ENCODE measurements at places on chromosomes 2 and 18.

DNA sequence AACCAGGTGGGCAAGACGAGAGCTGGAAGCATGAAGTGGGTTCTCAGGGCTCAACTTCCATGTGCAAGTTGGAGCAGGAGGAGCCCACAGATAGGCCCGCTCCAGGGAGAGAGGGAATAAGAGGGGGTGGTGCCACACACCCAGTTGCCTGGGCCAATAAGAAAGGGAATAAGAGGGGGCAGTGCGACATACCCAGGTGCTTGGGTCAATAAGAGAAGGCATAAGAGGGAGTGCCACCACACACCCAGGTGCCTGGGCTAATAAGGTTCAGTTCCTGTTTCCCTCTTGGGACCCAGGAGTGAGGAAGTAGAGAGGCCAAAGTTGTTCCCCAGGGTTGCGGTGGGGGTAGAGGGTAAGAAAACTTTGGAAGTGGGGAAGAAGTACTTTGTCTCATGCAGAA, 127.5 kb downstream of the LAMA3 start:
- no peak for DNase-seq

DNA sequence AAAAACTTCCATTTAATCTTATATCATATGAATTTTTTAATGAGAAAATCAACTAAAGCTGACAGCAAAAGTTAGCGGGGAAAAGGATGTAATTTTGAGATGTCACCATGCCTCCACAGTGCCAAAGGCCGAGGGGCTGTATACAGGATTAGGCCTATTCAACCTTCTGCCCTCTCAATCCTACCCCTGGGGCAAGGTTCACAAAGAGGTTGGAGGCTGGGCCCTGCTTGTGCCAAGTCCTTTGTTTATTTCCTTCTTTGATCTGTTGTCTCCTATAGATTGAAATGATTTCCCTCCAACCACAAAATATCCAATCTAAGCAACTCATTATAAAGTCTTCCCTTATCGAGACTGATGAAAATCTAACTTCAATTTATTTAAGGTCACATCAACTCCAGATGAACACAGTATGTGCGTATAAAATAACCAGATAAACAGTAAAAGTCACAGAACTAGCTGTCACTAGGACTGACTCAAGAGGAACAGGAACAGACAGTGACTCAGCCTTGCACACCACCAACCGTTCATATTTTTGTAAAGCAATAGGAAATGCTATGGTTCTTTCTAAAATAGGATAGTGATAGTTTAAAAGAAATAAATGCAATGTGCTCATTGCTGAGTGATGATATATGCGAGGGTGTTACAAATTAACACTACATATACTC, 95.8 kb downstream of the SLC25A12 start:
- DNase-seq: no peak

DNA sequence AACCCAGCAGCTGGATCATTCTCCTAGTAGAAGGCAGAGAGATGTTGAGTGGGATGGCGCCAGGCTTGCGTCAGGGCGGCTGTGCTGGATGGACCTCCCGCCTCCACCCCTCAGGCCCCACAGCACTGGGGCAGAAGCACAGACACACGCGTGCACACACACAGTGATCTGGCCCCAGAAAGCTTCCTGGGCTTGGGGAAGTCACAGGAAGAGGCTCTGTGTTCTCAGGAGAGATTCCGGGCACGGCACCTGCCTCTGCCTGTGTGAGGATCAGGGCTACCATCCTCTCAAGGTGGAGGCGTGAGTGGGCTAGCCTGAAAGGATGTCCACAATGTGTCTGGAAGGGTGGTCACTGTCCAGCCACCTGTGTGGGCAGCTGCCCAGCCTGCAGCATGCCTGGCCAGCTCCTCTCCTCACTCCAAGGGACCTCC, 229.8 kb upstream of the HS6ST1 start:
- DNase-seq: no peak

DNA sequence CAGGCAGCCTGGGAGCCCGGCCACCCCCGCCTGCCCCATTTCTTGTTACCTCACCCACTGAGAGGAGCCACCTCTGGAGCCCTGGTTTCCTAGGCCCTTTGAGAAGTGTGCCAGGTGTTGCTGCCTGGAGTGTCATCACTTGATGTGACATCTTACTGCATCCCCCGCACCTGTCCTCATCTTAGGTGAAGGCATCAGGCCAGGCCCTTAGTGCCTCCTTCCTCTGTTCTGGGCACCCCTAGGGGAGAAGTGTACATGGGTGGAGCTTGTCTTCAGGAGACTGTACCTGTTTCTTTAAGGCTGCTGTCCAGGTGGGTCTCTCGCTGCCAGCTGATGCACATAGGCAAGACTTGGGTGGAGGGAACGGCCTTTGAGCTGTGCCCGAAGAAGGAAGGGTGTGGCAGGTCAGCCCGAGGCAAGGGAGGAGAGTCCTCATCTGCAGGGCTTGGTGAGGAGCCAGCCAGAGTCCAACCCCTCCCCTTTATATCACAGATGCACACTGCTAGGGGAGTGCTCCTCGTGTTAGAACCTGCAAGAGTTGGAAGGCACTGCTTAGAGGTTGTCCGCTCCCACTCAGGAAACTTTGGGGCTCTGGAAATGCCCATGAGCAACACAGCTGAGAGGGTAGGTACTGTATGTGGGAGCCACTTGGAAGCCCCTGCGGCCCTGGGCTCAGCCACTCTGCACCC, 45.9 kb downstream of the NCK2 start:
- DNase-seq: no peak

GRCh38 chr18:76384114-76384790, 110.8 kb downstream of the ZNF516 start:
- DNase-seq: no peak

DNA sequence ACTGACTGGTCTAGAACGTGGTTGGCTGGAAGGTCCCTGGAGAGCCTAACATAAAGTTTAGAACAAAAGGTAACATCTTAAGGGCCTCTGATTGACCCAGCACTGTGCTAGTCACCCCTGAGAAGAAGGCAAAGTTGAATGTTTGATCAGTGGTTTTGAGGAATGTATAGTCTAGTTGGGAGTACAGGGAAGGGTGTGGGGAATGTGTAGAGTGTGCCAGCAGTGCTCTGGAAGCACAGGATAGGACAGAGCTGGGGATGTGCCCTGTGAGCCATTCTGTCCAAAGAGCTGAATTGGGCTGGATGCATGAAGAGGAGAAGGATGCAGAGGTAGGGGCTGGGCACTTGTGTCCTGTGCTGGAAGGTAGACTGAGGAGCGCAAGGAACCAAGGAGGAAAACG, 41.0 kb upstream of the DOCK10 start:
- no peak for DNase-seq

GRCh38 chr2:68806511-68807109, 64.6 kb downstream of the BMP10 start:
- no peak for DNase-seq

DNA sequence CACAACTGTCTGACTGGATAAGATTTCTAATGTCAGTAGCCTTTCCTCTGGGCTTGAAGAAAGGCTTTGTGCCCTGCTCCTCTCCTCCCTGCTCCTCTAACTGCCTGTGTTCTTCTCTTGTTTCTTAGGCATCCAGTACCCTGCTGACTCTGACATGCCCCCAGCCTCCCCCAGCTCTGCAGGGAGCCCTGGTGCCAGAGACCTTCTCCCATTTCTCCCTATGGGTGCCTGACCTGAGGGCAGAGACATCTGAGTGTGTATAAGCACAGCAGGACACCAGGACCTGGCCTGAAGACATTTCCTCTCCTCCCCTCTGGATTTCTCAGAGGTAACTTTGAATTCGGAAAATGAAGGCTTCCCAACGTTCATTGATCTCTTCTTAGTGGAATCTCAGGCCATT, 23.6 kb downstream of the RNF144A start:
- no peak for DNase-seq

DNA sequence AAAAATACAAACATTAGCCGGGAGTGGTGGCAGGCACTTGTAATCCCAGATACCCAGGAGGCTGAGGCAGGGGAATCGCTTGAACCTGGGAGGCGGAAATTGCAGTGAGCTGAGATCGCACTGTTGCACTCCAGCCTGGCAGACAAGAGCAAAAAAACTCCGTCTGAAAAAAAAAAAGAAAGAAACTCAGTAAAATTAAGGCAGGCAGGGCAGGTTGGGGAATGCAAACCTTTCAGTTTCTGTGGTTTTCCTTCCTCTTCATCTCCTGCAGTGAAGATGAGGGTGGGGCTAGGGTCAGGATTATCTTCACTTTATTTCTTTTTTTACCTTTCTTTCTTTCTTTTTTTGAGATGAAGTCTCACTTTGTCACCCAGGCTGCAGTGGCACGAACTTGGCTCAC, 43.2 kb upstream of the PSME4 start:
- peak; percentile 11 for DNase-seq

GRCh38 chr2:216279459-216279858, 92.8 kb downstream of the MARCHF4 start:
- no peak for DNase-seq

- no peak for DNase-seq
Measured at GRCh38 chr2:60259781-60260180, 293.7 kb downstream of the BCL11A start.

DNA sequence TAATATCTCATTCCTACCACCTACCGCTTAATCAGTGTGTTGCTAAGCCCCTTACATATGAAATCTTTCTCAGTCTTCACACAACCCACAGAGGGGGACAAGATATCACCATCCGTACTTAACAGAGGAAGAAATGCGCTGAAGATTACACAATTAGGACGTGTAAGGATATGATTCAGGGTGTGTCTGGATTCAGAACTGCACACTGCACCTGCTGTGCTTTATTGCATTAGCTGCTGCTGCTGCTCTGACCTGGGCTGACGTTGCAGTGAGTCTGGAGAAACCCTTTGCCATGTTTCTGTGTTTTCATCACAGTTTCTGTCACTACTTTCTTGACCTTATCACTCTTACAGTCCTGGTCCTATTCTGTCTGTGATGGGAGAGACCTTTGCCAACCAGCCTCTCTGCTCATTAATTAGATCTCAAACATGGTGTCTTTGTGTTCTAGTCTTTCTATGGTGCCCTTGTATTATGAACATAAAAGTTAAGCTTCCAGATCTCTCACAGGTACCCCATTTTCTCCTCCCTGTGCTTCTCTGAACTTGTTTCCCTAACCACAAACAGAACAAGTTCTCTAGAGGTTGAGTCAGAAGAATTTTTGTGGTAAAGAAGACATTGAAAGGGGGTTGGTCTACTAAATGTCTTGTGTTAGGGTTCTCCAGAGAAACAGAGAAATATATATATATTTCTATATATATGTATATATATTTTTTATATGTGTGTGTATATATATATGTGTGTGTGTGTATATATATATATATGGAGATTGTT, 92.9 kb upstream of the CYP1B1 start:
- no peak for DNase-seq

DNA sequence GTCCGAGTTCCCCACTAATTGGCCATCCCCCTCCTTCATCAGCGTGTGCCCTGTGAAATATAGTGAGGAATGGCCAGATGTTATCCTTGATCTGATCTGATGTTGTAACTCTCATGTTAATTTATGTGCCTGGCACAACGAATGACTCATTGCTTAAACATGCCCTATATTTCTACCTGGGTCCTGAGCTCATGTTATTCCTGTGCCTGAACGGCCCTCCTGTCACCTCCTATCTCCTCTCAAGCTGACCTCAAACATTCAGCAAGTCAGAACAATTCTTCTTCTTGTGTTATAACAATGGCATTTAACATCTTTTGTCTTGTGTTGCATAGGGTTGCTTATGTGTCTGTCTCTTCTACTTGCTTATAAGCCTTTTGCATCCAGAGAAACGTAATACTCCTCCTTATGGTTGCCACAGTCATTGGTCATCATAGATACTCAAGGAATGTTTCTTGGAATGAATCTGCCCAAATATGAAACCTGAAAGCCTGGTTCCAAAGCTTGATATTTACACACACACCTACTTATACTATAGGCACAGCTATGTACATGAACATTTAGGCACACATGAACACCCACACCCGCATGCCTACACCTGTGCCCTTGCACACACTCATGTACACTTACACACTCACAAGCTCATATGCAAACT, 80.2 kb upstream of the PHLPP1 start:
- no peak for DNase-seq

DNA sequence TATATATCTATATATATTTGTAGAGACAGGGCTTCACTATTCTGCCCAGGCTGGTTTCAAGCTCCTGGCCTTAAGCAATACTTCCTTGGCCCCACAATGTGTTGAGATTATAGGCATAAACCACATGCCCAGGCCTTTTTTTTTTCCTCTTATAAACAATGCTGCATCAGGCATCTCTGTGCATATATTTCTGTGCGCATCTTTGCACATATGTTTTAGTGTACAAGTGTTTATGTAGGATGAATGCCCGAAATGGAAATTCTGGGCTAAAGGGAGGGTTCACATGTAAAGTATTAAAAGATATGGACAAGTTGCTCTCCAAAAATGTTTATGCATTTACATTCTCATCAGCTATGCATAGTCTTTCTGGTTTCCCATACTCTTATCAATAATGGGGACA, 183.2 kb upstream of the SPRED2 start:
- DNase-seq: no peak

DNA sequence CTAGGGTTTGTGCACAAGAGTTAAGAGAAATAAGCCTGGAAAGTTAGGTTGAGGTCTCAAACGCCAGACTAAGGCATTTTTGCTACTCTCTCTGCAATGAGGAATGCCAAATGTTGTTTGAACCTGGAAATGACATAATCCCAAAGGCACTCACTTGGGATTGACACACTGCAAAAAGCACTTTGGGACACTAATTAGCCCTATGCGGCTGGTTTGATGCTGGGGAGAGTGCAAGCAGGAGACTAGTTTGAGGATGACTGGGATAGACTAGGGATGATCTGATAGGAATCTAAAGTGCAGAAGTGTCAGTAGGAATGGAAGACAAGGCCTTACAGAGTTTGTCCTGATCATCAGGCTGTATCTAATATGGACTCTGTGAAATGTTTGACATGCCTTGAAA, 469.0 kb downstream of the SLC4A3 start:
- no peak for DNase-seq

DNA sequence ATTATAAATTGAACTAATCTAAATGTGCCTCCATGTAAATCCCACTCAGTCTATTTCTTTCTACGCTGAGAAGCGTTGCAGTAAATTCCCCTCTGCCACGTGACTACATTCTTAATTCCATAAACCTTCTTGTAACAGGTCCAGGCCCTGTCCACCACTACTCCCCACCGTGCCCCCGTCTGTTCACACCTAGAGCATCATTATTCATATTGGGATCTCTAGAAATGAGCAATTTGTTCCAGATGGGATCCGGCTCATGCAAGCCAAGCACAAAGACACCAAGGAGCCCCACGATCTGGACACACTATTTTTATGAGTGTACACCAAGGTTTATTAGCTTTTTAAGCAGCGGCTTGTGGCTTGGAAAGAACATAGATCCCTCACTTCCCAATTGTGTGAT, 38.2 kb downstream of the BOLA3 start:
- no peak for DNase-seq

GRCh38 chr18:35786365-35787042, 186.0 kb upstream of the RMP24 start:
- no peak for DNase-seq

Data from CD4-positive, alpha-beta memory T cell (primary cell).